CD4-positive, alpha-beta T cell treated with Interleukin-6 at 100 ng/mL for 8 hours (primary cell): ENCODE measurements at places on chromosomes 6 and 20.

DNA sequence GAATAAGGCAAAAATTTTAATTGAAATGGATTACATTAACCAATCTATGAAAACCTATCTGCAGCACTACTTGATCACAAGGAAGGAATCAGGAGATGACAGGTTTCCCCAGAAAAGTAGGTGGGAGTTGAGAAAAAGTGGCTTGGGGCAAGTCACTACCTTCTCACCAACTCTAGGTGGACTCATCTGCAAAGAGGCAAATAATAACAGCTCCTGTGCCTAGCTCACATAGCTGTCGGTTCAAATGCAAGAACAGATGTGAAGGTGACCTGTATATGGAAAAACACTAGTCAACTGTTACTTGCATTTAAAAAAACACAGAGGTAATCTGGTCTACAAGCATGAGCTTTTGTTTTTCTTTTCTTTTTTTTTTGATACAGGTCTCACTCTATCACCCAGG lies 67.2 kb downstream of the POPDC3 start:
- no peak for DNase-seq

- no peak for DNase-seq
Observed at GRCh38 chr20:1010659-1011058, 8.5 kb upstream of the RSPO4 start.

- DNase-seq = peak; percentile 13
Observed at GRCh38 chr6:52049252-52050050, 38.0 kb downstream of the PKHD1 start.

DNA sequence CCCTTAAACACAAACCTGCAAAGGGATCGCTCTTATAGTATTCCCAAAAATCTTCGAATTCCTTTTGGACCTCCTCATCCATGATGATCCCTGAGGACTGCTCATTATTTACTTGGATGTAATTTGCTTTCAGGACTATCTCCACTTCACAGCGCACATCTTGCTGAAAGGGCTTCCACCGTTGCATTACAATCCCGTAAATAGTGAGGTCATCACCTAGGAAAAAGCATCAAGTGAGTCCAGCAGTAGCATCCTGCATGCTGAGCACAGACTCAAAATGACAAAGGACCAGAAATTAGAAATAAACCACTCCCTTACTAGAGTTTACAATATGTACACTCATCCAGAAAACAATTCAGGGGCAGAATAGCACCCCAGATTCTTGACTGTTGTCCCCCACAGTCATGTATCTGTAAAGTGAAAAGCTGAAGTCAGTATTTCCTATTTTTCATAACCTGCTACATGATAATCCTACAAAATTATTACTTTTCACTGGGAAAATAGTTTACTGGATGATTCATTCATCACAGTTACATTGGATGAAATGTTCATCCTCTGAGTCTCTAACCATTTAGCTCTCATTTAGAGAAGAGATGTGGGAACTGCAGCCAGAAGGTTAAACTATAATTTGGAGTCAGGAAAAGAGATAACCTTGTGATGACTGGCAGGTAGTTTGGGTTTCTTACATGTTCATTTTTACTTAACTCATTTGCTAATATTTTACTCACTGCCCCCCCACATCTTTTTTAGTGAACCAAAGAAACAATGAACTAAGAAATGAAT lies 17.2 kb downstream of the MCM9 start:
- DNase-seq = no peak

GRCh38 chr20:62141397-62142251 lies 1.6 kb downstream of the PSMA7 start:
- DNase-seq = no peak

GRCh38 chr6:130158056-130158455 lies 64.7 kb downstream of the SAMD3 start:
- DNase-seq = no peak

DNA sequence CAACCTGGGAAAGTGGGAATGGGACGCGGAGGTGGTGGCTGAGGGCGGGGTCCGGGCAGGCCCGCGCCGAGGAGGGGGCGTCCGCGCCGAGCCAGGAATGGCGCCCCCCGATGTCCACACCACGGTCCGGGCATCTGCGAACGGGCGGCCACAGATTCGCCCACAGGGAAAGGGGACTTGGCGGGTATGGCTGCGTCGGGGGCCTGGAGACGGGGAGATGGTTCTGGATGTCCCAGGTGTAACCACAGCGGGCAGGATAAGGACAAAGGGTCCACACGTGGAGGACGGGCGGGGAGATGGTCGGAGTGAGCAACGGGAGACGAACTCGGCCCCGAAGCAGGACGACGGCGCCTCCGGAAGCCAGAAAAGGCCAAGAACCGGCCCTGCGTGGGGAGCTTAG lies 124.6 kb downstream of the WDR27 start:
- DNase-seq = no peak

DNA sequence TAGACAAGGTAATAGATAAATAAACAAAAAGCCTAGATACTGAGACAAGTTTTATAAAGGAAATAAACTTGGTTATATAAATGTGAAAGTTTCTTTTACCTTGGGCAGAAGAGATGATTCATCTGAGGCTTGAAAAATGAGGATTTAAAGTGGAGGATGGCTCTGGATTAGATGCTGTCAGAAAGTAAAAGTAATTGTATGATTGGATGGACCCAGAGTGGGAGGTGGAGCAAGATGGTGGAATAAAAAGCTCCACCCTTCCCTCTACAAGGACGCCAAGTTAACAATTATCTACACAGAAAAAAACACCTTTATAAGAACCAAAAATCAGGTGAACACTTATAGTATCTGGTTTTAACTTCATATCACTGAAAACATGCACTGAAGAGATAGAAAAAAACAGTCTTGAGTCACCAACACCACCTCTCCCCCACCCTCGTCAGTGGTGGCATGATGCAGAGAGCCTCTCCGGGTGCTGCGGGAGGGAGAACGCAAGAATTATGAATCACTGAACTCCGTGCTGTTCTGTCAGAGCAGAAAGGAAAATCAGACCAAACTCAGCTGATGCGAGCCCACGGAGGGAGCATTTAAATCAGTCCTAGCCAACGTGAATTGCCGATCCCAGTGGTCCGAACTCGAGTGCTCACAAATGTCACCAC lies 84.7 kb upstream of the GJE1 start:
- DNase-seq = no peak

- no peak for DNase-seq
Observed at GRCh38 chr6:45473121-45473993, 95.6 kb upstream of the SUPT3H start.

DNA sequence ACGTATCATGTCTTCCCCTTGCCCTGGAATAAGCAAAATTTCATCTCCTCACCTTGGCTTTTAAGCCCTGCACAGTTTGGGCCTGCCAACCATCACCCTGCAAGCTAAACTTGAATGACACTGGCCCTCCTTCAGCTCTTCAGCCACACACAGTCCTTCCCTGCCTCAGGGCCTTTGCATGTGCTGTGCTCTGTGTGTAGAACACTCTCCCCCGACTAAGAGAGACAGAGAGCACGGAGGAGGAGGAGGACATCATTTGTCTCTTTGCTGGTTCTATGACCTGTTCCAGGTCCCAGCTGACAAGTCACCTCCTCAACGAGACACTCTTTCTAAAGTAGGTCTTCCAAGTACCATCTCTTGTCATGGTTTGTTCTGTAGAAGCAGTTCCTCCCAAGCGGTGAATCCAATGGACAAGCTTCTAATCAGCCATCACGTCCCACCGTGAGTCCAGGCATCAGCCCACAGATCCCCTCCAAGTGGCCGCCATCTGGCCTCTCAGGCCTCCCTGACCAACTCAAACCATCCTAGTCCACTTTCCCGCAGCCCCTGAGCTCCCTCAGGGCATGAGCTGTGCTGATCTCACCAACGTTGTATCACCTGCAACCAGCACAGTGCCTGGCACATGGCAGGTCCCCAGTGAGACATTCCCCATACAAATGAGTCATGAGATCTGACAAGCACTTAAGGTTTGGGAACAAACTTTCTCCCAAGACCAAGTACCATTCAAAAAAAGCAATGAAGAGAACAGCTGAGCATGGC lies 30.5 kb downstream of the NFATC2 start:
- no peak for DNase-seq

DNA sequence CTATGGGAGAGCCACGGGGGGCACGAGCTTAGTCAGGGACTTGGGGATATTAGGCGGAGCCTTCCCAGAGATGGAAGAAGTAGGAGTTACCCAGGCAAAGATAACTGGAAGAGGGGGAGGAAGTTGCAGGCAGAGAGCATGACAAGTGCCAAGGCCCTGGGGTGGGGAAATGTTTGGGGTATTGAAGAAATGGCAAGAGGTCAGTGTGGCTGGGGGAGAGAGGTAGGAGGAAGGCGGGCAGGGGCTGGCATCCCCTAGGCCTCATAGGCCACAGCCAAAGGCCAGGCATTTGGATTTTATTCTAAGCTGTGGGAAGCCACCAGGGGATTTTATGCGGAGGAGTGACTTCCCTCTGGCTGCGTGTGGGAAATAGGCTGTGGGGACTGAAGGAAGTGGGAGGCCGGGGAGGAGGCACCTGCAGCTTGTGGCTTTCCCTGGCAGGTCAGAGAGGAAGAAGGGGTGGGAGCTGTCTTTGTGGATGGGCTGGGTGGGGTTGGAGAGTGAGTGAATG lies 22.7 kb downstream of the SNAI1 start:
- DNase-seq = no peak

DNA sequence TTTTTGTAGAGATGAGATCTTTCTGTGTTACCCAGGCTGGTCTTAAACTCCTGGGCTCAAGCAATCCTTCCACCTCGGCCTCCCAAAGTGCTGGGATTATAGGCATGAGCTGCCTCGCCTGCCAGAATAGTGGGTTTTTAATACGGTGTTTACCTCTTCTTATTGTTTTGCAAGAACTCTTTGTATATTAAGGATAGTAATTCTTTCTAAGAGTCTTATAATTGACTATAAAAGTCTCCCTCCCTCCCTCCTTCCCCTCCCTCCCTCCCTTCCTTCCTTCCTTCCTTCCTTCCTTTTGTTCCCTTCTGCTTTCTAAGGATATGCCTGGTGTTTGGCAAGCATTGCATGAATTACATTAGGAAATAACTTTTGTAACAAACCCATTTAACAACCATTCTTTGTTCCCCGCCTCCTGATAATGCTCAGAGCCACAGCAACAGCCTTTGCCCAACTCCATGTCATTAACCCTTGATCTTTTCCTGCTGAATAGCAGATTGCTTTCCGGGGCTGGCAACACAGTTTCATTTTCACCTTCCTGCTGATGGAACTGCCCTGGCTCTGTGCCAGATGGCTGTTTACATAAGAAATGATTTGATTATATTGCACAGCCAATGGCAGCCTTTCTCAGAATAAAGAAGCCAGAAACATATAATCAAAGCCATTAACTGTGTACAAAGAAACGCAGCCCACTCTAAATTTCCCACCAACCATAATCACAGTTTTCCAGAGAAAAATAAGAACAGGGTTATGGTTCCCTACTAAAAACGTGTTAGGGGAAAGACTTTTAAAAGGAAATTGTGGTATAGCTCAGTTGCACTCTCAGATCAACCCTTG lies 143.7 kb upstream of the PTPN1 start:
- peak; percentile 32 for DNase-seq

DNA sequence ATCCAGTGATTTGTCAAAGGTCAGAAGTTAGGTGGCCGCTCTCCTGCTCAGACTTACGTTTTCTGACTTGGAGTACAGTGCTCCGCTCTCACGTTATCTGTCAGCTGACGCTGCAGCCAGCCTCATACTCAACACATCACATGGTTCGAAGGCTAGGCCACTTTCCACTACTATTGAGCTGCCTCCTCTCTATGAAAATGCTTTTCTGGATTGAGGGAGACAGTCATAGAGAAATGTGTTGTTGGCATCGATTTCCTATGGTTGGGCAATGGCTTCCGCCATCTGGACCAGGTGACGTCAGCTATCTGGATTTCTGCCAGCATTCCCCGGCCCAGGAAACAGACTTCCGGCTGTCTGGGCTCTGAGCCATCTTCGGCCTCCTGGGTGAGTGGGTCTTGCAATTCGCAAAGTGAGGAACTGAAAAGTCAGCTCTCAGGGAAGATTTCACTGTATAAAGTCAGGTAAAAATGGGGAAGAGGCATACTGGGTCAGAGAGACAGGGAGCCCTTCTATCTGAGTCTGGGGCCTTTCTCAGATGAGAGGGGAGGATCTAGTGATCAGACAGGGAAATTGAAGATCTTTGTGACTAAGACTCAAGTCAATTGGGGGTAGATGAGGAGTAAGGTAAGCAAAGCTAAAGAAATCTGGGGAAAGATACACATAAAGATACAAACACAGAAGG lies 37.5 kb upstream of the IER3 start:
- peak; percentile 26 for DNase-seq

GRCh38 chr20:3032624-3033023 lies 10.8 kb upstream of the GNRH2 start:
- DNase-seq = no peak

GRCh38 chr6:26600759-26601158 lies 4.0 kb downstream of the ABT1 start:
- no peak for DNase-seq

DNA sequence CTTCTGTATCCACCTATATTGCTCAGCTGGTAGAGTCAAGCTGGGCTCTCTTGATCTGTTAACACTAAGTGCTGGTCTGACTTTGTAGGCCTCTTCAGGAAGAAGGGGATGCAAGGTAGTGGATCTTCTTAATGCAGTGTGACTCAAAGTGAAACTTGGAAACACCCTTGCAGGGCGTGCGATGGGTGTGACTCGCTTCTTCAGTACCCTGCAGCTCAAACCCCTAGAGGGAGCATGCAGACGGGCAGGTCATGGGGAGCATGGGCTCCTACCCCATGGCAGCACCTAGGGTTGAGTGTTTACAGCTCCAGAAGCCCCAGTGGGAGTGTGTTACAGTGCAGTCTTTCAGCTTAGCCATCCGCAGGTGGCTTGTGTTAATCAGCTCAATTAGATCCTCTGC lies 757 bp upstream of the SAMD3 start:
- DNase-seq = peak; percentile 78

DNA sequence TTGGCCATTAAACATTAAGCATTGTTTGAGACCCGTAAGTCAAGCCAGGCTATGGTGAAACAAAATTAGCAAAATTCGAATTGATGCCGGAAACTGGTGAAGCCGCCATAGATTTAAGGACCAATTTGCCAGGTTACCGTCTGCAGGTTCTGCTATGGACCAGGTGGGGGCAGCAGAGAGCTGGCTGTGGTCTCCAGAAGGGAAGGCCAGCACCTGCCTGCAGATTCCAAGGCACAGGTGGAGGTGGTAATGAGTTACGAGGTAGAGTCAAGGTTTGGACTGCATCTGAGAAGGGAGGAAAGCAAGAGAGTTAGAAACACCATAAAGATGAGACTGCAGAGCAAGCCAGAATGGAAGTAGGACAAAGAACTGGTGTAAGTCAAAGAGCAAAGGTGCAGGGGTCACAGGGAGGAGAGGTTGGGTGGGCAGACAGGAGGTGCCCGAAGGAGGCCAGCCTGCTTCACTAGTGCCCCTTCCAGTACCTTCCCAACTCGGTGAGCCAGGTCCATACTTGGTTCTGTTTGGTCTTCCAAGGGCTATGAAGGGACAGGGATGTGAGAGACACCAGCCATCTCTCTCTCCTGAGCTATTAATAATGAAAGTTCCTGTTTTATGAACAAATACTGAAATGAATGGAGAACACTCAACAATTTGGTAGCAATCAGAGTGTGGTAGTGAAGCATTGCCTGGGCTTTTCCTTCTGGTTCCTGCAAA lies 131.6 kb upstream of the ESR1 start:
- DNase-seq = peak; percentile 48

- DNase-seq = no peak
Observed at GRCh38 chr6:118724211-118724610, 72.8 kb upstream of the CEP85L start.
